DMS79 treated with DMSO at 0.1 percent for 48 hours (cell line): ENCODE measurements at places on chromosomes 2 and 18.

- peak; percentile 69 for DNase-seq
Observed at GRCh38 chr2:205766779-205767359, 84.6 kb downstream of the NRP2 start.

GRCh38 chr2:127669056-127669455 is 6.3 kb downstream of the LIMS2 start:
- DNase-seq: no peak

DNA sequence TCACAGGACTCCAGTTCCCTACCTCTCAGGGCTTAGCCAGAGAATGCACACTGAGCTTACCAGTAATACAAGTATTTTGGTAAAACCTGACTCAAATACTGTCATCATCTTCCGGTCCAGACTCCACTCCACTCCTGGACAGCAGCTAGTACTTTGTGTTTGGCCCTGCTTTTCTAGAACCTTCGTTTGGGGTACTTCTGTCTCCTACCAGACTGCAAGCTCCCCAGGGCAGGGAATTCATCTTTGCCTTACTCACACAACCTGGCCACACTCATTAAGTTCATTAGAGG is 108.9 kb upstream of the CDC42EP3 start:
- DNase-seq: no peak

GRCh38 chr18:76499637-76500340 is 4.7 kb upstream of the ZNF516 start:
- DNase-seq: no peak

DNA sequence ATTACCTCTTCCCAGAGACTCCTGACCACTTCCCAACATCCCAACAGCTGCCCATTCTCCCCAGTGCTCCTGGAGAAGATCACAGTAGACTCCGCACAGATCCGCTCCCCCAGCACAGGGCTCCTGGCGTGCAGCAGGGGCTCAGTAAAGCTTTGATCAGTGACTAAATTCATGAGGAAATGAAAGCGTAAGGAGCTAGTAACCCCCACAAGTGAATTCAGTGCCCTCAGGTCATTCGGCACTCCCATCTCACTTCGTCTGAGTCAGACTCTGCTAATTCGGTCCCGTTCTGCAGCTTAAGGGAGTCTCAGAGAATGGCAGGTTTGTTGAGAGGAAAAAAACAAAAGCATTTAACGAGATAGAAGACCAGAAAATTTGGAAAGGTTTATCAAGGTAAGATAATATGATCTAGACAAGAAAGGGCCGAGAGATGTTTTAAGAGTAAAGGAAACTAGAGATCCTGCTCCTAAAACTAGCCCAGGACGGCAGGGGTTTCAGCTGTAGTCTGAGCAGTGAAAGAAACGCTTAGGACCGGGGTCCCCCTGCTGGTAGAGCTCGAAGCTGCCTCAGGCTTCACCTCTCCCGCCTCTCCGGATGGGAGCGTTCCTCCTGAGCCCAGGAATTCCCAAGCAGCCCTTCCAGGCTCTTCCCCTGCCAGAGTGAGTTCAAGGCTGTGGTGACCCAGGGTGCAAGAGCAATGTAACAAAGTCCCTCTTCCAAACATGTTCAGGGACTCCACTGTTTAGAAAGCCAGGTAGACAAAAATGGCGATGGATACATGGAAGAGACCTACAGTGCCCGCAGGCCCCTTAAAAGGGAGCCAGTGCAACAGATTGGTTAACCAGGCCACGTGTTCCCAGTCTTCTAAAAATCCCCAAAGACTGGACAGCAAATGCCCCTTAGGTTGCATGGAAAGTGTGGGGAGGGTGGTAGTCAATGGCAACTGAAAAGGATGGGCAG is 127.3 kb downstream of the DNER start:
- no peak for DNase-seq

DNA sequence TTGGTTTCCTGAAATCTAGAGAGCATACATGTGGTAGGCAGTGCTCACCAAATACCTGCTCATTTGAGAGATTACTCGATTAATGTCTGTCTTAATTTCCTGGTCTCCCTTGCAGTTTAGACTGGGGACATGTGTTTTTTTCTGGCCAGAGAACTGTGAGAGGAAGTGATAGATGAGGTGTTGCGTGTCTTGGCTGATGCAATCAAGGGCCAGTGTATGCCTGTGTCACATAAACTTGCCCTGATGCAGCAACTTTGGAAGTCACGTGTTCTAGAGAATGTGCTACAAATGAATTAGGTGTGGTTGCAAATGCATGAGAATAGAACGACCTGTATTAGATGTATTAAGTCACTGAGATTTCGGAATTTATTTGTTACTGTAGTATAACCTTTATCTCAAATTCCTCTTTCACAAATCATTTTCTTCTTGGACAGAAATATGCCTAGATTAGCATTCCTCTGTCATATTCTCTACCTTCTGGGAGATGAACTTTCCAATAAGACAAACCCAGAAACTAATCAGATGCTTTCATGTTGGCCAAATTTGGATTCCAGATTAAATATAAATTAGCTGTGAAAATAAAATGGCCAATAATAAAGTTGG is 9.9 kb upstream of the IL1A start:
- DNase-seq: no peak

DNA sequence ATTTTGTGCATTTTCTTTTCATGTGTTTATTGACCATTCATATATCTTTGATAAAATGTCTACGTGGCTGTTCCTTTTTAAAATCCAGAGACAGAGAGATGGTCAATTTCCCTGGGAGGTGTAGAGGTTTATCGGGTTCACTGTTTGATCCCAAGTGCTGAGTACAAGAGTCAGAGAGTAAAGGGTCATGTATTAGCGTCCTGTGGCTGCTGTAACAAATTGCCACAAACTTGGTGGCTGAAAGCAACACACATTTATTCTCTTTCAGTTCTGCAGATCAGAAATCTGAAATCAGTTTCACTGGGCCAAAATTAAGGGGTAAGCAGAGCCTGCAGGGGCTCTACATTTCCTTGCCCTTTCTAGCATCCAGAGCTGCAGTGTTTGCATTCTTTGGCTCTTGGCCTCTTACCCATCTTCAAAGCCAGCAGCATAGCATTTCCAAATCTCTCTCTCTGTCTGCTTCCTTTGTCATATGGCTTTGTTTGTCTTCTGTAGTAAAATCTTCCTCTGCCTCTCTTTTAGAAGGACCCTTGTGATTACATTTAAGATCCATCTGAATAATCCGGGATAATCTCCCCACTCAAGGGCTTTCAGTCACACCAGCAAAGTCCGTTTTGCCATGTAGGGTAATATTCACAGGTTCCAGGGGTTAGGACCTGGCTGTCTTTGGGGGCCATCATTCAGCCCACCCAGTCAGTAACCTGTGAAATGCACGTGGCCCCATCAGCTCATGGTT is 49.9 kb downstream of the TMEM17 start:
- no peak for DNase-seq

DNA sequence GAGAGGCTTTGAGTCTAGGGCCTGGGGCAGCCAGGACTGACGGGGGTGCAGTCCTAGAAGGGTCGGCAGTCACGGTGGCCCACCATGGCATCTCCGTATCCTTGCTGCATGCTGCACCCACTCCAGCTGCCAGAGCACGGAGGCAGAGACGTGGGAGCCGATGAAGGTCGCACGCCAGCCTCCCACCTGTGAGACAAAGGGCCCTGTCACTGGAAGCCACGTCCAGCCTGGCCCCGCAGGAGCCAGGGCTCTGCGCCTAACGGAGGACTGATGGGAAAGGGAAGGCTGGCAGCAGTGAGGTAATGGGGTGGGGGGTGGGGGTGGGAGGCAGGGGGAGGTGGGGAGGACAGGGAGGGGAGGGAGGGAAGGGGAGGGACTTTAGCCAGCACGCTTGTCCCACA is 21.9 kb downstream of the ITM2C start:
- no peak for DNase-seq

- no peak for DNase-seq
Observed at GRCh38 chr2:201218780-201219179, 35.8 kb downstream of the CASP10 start.

DNA sequence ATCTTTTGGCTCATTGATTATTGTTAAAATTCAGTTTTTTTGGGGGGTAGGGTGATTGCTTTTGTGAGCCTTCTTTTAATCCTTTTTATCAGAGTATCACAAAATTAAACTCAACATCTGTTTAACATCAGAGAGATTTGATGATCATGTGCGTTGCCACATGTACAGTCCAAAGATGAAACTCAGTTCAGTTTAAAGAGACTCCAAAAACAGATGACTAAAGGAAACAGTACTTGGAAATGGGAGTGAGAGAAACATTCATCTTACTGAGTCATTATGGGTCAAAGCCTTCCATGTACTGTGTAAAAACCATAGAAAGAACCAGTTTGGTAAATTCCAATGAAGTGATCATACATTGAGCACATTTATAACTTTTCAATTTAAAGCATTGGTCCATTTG is 53.0 kb downstream of the LYPD6 start:
- DNase-seq: no peak

DNA sequence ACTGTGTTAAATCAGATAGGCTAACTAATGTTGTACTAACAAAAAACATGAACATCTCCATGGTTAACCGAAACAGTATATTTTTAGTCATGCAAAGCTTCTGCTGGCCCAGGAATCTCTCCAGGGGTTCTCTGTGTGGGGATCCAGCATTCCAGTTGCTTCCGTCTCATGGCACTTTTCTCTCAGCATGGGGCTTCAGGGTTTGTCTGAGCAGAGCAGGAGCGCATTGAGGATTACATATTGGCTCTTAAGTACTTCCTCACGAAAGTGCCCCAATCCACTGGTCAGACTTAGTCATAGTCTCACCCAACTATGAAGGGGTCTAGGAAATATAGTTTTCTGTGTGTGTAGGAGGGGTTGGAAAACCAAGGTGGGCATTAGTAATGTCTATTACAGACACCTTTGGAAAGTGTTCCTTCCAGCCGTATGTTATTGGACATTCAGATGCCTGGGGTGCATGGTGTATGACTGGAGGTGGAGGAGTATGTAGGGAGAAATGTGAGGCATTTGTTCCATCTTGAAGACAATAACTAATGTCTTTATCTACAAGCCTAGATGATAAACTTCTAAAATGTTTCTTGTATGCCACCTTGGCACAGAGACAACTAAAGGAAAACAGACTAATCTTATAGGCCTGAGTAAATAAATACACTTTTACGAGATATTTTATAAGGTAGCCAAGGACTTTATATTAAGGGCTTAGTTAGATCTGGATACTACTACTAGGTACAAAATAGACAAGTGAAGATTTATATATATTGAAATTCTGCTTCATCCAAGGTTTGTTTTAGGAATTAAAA is 123.8 kb upstream of the ZEB2 start:
- no peak for DNase-seq

DNA sequence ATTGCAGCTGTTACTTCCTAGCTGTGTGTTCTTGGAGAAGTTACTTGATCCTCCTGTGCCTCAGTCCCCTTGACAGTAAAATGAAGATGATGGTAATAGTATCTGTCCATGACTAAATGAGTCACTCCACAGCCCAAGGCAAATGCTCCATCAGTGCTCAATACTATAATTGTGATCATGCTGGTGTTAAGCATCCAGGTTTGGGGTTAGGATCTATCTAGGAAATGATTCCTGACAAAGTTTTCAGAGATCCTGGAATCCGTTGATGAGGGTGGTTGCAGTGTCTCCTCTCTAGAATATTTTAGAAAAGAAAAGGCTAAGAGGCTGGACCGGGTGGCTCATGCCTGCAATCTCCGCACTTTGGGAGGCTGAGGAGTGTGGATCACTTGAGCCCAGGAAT is 2.7 kb upstream of the PRELID3A start:
- no peak for DNase-seq

GRCh38 chr2:161943011-161943410 is 131.0 kb downstream of the DPP4 start:
- no peak for DNase-seq

- no peak for DNase-seq
Observed at GRCh38 chr18:66156946-66157687, 406.3 kb downstream of the CDH7 start.

DNA sequence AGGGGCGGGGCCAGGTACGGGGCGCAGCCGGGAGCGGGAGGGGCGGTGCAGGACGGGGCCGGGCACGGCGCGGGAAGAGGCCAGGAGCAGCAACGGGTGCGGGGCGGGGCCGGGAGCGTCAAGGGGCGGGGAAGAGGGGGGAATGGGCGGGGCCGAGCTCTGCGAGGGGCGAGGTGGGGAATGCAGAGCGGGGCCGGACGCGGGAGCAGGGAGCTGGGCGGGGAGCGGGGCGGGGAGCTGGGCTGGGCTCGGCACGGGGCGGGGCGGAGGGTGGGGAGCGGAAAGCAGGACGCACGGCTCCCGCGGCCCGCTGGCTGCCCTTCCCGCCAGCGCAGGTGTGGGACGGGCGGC is at the start of gene IMPA2:
IMPA2 (plus strand) TSS at position 316 of the 351 bp plus-strand sequence. CDS start 163 bp downstream, outside the sequence.
- no peak for DNase-seq

DNA sequence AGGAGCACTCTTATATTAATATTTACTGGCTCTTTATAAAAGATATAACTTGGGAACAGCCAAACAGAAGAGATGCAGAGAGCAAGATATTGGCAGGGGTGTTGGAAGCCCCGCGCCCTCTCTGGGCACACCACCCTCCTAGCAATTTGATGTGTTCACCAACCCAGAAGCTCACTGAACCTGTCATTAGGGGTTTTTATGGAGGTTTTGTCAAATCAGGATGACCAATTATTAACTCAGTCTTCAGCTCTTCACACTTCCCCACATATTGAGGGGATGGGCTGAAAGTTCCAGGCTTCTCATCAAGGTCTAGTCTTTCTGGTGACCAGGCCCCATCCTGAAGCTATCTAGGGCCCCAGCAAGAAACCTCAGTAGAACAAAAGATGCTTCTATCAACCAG is 10.9 kb upstream of the INO80D start:
- no peak for DNase-seq

DNA sequence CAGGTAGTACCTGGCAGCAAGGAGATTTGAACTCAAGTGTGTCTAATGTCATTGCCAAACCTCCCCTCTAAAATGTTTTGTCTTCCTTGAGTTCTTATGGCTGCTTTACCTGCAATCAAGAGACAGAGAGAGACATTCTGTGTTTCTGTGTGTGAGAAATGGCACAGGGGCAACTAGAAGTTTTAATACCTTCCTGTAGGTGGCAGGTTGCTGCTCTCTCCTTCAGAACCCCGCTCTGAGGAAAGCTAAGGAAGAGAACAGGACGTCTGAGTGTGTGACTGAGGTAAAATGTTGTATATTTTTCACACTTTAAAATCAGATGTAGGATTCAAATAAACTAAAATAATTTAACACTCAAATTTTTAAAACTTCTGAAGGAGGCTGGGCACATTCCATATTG is 19.2 kb downstream of the DTNA start:
- peak; percentile 13 for DNase-seq

GRCh38 chr2:25161055-25161781 is 7.2 kb downstream of the POMC start:
- no peak for DNase-seq

- DNase-seq: no peak
Observed at GRCh38 chr2:137228566-137228965, 463.2 kb downstream of the THSD7B start.
